ENCODE measurements at places on chromosomes 12 and 14. TPM values are rescaled to one million over a fixed set of nuclear protein-coding genes. Genes with fewer than 3 reads are reported as not detected.

DCN gene
- not detected for total RNA-seq

MYF6 gene
- total RNA-seq, result not detected

FAR2 gene
- 13.5 TPM for total RNA-seq

DNA sequence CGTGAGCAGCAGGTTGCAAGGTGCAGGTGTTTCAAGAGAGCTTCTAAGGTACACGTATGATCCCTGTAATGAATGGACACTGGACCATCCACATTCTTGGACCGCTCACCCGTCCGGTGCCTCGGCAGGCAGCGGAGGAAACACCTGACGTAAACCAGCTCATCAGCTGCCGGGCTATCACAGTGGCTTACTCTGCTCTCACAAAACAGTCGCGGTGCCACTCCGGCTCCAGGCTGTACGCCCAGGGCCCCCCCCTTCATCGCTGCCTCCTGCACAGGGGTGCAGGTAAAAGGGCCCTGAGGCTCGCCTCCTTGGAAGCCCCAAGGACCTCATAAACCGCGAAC, 436 bp downstream of the VPS33A start:
- peak overlapping the region; percentile 69 for H3K27ac ChIP-seq
- peak; percentile 54 for DNase-seq
- H3K36me3 ChIP-seq, result peaks cover 4% of the 10 kb centered on the region
- H3K27me3 ChIP-seq, result no peaks in the 10 kb centered on the region
